ENCODE measurements at places on chromosomes 2 and 18.

DNA sequence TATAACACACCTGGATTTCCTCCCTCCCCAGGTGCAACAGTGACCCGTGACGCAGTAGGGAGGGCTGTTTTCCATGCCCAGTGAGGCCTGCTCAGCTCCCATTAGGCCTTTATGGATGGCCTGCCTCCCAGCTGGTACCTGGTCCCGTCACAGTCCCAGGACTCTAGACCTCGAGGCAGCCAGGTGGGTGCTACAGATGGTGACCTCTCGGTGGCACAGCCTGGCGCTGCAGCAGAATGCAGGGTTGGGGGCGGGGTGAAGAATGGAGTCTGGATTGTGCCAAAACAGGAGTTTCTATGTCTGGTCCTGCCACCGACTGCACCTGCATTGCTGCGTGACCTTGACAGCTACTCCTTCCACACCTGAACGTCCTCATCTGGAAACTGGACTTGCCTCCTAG lies 18.0 kb upstream of the YWHAQ start:
- DNase-seq, result no peak

GRCh38 chr2:38171208-38171855 lies 95.4 kb upstream of the CYP1B1 start:
- no peak for DNase-seq

DNA sequence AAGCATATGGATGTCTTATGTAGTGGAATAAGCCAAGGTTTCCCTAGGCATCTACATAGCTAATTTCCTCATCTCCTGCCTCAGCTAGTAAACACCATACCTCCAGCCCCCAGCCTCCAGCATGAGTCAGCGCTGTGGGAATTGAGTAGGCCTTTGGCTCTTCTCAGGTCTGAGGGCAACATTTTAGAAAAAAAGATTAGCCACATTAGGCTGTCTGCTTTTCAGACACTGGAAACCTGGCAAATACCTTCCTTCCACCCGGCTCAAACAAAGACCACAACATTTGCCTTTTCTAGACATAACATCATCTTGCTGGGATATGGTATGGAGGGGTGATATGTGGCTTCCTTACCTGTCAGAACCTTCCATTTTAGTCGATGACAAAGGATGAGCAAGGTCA lies 6.1 kb upstream of the CCDC195 start:
- DNase-seq, result no peak

- DNase-seq, result no peak
Observed at GRCh38 chr18:80170395-80171053, 61.5 kb downstream of the ADNP2 start.

DNA sequence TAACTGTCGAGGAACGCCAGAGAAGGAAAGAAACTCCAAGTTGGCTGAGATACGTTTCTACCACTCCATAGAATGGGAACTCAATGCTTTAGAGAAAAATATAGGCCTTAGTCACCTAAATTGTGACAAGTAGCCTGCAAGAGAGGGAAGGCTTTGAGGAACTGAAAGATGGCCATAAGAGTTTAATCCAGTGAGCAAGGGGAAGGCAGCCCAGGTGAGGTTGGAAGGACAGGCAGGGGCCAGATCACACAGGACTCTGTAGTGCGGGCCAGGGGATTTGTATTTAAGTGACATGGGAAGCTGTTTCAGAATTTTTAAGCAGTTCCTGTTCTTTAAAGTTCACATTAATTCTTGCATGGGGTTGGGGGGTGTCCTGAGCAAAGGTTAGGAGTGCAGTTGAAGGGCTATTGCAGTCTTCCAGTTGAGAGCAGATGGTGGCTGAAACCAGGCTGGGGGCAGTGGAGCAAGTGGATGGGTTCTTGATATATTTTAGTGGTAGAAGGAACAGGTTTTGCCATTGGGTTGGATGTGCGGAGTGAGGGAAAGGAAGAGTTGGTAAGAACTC lies 138.9 kb upstream of the PELI1 start:
- no peak for DNase-seq

GRCh38 chr2:29064346-29064715 lies 10.0 kb downstream of the PCARE start:
- DNase-seq, result no peak

DNA sequence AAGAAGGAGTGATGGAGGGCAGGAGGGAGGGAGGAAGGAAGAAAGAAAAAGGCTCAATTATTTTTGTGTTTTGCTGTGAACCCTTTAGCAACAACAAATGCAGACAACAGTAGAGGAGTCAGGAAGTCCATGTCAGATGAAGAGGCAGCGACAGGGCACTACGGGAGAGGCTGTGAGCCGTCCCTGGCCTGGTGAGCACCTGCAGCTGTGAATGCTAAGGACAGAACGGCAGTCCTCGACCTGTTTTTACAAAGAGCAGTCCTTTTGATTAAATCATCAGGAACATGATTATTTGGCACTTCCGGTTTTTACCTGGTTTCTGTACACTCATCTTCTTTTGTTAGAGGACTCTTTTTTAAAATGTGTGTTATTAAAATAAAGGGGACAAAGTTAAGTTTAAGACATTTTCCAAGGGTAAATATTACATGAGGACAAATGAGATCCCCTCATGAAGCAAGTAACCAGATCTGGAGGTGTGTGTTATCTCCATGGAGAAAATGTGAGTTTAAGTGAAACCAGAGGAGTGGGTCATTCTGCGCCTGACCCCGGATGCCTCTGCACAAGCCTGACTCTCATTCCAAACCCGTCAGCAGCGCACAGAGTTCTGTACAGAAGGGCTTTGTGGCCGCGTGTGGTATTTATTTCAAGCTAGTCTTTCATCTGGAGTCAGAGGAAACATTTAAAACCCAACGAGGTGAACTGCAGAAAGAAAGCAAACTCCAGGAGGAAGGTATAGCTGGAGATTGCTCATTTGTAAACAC lies 492.5 kb downstream of the SOX11 start:
- no peak for DNase-seq

- no peak for DNase-seq
Observed at GRCh38 chr18:38883111-38883510, 1317.5 kb upstream of the CELF4 start.

GRCh38 chr2:28389399-28390240 lies 3.0 kb upstream of the FOSL2 start:
- no peak for DNase-seq

DNA sequence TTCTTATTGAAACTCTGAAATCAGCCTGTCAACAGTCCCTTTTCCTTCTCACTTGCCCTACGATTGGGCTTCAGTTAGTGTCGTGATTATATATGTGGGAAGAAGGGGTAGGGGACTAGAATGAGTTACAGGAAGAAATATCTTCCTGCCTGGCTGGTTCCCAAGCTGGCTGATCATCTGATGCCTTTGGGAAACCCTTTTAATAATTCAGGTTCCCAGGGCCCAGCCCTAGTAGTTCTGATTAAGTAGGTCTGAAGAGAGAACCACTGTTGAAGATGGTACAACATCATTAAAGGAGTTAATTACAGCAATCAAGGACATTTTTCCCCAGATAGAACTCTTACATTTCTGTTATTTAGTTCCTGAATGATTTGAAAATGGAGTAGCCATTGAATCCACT lies 110.1 kb upstream of the EML6 start:
- no peak for DNase-seq

DNA sequence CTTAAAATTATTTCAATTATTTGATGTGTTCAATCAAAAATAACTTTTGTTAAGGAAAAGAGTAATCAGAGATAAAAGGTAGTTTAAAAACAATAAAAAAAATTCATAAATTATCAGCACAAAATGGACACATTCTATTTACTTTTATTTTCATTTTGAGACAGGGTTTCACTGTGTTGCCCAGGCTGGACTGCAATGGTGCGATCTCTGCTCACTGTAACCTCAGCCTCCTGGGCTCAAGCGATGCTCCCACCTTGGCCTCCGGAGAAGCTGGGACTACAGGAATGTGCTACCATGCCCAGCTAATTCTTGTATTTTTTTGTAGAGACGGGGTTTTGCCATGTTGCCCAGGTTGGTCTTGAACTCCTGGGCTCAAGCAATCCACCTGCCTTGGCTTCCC lies 47.1 kb downstream of the LPIN2 start:
- DNase-seq, result no peak

DNA sequence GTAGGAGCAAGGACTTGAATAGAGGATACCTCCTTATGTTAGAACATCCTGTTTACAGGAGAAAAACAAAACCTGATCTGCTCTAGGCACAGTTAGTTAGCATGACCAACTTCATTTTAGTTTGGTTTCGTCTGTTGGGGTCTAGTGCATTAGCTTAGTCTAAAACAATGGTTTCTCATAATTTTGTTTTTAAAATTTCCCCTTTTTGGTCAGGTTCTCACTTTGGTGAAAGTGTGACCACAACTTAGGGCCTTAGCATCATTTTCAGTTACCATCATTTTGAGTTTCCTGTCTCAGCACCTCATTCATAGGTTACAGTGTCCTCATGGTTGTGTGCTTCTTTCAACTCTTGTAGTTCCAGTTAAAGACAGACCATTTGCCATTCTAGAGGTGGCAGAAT lies 1277.0 kb upstream of the SLC39A10 start:
- no peak for DNase-seq

DNA sequence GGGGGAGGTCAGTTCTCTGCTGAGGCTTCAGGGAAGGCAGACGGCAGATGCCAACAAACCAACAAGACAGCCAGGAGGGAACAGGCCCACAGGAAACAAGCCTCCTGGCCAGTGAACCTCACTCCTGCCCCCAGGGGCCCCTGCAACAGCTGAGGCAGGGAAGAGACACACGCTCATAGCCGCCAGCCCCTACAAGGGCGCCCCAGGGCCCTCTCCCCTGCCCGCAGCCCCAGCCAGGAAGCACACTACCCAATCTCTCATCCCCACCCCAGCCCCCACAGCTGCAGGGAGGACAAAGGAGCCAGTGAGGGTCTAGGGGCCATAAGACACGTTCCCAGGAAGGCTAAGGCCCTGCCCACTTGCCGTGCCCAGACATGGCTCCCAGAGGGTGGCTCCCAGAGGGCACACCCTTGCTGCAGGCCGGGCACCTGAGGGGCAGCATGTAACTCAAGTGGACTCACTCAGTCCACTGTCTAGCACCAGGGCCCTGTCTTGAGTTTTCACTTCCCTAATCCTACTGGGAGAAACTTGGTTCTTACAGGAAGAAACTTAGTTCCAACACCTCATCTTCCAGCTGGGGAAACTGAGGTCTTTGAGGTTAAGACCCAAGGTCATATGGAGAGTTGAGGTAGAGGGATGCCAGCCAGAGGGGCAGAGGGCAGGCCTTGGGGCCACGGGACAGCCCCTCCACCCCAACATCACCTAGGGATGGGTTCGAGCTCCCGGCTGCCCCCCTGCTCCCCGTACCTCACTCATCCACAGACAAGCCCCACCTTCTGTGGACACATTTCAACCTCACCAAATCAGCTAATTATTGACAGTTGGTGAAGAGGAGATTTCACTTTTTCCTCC lies 37.3 kb downstream of the EMX1 start:
- no peak for DNase-seq

DNA sequence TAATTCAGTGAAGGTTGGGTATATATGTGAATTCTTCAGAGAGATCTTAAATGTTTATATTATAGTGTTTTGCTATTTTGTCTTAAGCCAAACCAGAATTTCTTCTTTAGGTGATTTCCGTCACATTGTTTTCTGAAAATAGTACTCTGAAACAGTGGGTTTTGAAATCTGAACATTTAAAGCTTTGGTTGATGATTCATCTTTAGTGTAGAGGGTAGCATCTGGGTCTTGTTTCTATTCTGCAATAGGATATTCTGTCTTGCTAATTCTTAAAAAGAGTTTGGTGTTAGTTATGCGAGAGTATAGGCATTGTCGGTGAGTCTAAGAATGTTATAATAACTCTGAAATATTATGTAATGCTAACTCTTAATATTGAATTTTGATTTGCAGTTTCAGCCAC lies 69.6 kb upstream of the FAM237A start:
- DNase-seq, result no peak

- no peak for DNase-seq
Observed at GRCh38 chr2:10427618-10427949, 20.5 kb downstream of the ODC1 start.

GRCh38 chr2:231099918-231100317 lies 24.9 kb downstream of the HTR2B start:
- no peak for DNase-seq

- DNase-seq, result no peak
Observed at GRCh38 chr2:160256507-160256906, 56.4 kb upstream of the ITGB6 start.

- no peak for DNase-seq
Observed at GRCh38 chr2:127575941-127576432, 40.5 kb downstream of the MYO7B start.

GRCh38 chr18:6927153-6927552 lies 190.4 kb downstream of the LAMA1 start:
- DNase-seq, result no peak

- DNase-seq, result no peak
Observed at GRCh38 chr2:217664761-217665160, 338.0 kb downstream of the TNS1 start.

DNA sequence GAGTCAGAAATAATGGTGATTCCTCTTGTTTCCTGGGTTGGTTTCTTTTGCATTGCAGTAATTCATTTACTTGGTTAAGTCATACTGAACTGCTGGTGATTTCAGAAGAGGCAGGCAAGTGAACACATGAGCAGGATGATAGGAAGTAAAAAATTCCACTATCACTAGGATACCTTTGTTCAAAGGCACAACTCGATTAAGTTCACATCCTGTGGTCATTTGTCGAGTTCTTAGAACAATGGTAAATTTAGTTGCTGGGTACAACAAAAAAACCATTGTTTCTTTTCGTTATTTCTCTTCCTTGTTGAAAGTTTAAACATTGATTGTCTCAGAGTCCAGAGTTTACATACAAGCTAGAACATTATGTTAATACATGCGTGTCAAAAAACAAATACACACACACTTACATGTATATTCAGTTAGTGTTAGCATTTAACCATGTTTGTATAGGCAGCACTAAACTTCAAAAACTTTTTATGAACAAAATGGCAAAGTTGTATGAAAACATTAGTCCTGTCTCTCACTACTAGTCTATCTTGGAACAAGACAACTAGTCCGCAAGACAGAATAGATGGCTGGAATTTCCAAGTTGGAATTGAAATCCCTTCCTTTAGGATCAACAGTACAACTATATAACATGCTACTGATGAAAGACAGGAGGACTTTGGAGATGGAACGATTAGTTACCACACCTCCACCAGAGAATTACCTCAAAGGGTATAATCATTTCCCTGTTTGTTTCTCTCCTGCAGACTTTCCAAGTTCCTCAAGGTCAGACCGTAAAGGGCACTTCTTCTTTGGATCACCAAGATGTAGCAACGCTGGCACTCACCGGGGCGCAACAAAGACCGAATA lies 26.2 kb downstream of the STK39 start:
- no peak for DNase-seq

- DNase-seq, result no peak
Observed at GRCh38 chr2:172550419-172550818, 5.5 kb upstream of the PDK1 start.

Data from substantia nigra (tissue), 51 donors.